Left hindlimb (tissue), 1 donor: ENCODE measurements at places on chromosomes 4 and X.

DNA sequence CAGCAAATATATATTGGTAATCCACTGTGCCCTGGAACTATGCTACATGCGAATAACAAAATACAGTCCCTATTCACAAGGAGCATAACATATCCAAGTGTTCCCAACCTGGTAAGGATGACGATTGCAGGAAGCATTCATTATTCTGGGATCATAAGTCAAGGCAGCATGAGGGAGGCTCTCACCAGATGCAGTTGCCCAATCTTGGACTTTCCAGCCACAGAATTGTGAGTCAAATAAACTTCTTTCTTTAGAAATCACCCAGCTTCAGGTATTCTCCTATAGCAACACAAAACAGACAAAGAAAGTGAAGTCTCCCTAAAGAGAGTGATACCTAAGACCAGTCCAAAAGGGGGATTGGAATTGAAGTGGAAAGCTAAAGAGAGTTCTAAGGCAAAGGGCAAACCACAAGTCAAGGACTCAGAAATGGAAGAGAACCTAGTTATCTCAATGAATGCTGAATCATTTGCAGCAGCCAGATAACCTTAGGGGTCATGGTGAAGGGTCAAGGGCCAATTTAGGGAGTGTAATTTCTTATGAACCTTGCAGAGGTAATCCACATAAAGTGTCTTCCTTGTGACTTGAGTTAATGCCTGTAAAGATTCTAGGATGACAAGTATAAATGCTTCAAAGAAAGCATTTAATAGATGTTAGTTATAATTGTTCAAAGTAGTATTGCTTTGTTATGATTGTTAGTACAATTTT lies 103.1 kb upstream of the PCDH7 start:
- DNase-seq = no peak

GRCh38 chr4:75708218-75708691 lies 16.1 kb upstream of the USO1 start:
- DNase-seq = no peak

- DNase-seq = no peak
Measured at GRCh38 chr4:138958519-138958918, 57.1 kb upstream of the NOCT start.

- no peak for DNase-seq
Measured at GRCh38 chr4:138775890-138776289, 239.7 kb upstream of the NOCT start.

GRCh38 chrX:281166-281999 lies at the start of gene PLCXD1:
TSS of gene PLCXD1 (plus strand) at chrX:281381. CDS start at chrX:284188, 2,807 bp downstream.
- peak; percentile 81 for DNase-seq

DNA sequence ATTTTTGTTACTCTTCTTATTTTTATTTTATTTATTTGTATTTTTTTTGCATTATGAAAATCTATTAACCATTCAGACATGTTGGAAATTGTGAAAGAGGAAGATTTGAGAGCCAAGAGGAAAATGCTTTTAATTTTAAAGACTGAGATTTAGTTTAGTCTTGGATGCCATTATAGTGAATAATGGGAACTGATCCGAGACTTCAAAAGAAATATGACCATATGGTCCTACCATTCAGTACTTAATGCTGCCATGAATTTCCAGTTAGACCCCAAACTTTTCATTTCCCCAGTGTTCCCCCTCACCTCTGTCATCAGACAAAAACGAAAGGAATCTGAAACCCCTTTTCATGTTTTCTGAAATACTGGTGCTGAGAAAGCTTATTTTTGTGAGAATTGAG lies 95.5 kb downstream of the TENM3 start:
- no peak for DNase-seq

DNA sequence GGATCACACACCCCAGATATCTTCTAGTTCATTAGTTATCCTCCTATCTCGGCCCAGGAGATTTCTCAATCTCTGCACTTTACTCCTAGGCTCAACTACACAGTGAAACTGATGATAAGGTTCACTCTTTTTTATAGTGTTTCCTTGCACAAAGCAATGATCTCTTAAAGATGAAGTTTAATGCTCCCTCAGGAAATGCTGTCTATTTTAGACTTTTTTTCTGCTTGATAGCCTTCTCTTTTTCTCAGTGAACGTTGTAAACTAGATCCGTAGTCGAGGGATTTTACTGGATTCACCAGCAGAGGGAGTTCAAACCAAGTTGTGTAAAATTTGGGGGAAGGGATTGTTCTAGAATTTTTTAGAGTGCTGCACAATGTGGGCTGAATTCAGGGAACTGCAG lies 269.6 kb downstream of the GBA3 start:
- DNase-seq = no peak

- no peak for DNase-seq
Measured at GRCh38 chr4:78320349-78320935, 231.1 kb upstream of the ANXA3 start.

GRCh38 chrX:10741003-10741402 lies 120.6 kb upstream of the MID1 start:
- DNase-seq = no peak

GRCh38 chrX:50813843-50814661 lies at the start of gene SHROOM4:
TSS of gene SHROOM4 (minus strand) at chrX:50814194. CDS start at chrX:50814018, 176 bp downstream.
- DNase-seq = peak; percentile 84

DNA sequence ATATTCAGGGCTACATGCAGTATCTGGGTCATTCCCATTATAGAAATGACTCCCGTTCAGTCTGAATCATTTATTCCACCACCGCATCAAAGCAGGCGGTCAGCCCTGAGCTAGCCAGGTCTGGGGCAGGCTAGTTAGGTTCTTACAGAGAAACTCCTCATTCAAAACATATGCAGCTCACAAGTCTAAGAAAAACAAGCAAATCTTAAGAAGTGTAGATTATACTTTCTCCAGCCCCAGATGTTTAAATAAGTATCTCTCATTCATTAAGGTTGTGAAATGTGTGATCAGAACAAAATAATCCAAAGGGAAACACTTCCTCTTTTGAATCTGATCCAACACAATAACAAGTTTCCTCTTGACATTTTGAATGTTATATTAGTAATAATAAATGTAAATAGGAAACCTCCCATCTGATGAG lies 441.9 kb downstream of the INPP4B start:
- peak; percentile 62 for DNase-seq

GRCh38 chr4:173834151-173834550 lies 304.1 kb upstream of the HAND2 start:
- no peak for DNase-seq

- DNase-seq = no peak
Measured at GRCh38 chr4:126591583-126591982, 1041.2 kb upstream of the INTU start.

DNA sequence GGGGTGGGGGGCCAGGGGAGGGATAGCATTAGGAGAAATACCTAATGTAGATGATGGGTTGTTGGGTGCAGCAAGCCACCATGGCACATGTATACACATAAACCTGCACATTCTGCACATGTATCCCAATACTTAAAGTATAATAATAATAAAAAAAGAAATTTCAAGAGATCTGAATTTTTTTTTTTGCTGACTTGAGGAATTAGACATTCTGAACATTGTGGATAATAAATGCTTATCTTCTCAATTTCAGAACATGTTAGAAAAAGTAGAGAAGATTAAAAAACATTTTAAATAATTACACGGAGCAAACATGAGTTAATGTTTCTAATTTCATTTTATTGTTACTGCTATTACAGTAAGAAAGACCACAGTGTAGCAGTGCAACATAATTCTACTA lies 230.4 kb downstream of the DTHD1 start:
- DNase-seq = no peak

DNA sequence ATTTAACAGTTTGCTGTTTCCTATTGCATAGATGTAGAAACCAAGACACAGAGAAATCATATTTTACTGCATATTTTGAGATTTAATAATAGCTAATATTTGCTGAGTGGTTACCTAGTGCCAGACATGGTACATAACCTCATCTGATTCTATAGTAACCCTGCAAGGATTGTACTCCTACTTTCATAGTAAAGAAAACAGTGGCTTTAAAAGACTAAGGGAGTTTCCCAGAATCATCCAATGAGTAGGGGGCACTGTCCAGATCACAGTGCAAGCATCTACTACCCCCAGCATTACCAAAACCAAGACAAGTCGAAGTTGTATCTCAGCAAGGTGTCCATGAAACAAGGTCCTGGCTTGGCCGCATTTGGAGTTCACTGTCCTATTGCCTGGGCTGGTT lies 224.5 kb upstream of the TENM3 start:
- DNase-seq = no peak

DNA sequence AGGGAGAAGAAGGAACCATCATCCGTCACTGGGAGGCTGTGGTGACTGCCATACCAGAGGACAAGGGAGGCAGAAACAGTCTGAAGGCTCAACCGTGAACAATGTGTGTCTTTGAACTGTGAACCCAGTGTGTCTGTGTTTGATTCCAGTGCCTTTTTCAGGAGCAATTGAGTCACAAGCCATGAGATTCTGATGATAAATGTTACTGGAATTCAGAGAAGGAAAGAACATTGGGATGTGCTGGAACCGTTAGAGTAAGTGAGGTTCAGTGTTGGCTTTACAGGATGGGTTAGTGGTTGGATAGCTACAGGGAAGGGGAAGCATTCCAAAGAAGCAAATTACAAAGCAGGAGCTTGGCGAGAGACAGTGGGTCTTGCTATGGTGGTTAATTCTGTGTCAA lies 464.4 kb downstream of the TRIML1 start:
- DNase-seq = no peak

- no peak for DNase-seq
Measured at GRCh38 chr4:93373893-93374860, 454.4 kb upstream of the ATOH1 start.

- DNase-seq = no peak
Measured at GRCh38 chr4:95095348-95095974, 337.7 kb downstream of the BMPR1B start.

- no peak for DNase-seq
Measured at GRCh38 chr4:8606476-8606875, 13.9 kb downstream of the CPZ start.

DNA sequence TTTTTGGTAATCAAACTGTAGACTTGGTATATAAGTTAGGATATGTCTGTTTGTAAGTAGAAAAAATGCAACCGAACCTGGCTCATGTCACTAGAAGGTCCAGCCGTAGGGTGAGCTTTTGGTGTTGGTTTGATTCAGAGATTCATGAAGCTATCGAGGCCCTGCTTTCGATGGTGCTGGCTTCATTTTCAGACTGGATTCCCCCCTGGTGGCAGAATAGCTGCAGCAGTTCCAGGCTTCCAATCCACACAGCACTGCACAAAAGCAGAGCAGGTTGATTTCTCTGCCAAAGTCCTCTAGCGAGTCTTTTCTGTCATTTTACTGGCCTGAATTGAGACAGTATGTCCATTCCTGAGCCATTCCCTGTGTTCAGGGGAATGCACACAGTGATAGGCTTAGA lies 33.1 kb downstream of the PDK3 start:
- DNase-seq = peak; percentile 37

DNA sequence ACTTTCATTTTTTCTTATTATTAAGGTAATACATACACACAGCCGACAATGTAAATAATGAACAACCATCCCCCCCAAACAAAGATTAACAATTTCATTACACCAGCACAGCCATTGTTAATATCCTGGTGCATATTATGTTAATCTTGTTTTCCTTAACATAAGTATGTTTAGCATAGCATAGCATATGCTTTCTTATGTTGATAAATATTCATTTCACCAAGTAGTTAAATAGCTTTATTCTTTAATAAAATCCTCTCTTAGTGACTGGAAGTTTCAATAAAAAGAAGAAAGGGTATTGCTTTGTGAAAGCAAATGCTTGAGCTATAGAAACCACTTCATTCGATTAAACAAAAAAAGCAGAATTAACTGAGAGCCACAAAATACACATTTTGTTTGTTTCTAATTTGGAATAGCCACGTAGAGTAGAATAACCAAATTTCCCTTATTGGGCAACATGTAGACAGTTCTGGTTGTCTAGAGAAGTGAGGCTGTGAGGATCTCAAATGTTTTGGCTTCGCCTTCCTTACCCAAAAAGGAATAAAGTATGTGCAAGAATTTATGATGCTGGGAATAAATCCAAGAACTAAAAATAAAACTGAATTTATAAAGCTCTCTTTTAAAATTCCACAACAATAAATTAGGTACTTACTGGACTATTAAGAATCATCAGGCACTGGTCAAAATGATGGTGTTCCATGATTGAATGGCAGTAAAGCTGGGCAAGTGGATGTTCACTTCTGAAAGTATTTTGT lies 118.0 kb downstream of the PDE5A start:
- no peak for DNase-seq

- DNase-seq = no peak
Measured at GRCh38 chr4:75087865-75088264, 154.9 kb downstream of the PARM1 start.

GRCh38 chrX:118345045-118345463 lies 852 bp upstream of the WDR44 start:
- no peak for DNase-seq

- no peak for DNase-seq
Measured at GRCh38 chrX:30593440-30594200, 16.1 kb upstream of the TASL start.

GRCh38 chrX:16797841-16798240 lies 11.6 kb downstream of the TXLNG start:
- DNase-seq = no peak

- no peak for DNase-seq
Measured at GRCh38 chr4:159606835-159607234, 504.0 kb downstream of the RAPGEF2 start.
